ENCODE measurements at places on chromosomes 13 and 19.

- DNase-seq: no peak
Measured at GRCh38 chr13:41651413-41652058, 194.2 kb downstream of the RGCC start.

GRCh38 chr19:11330127-11330526 is 9.3 kb downstream of the RAB3D start:
- no peak for DNase-seq

- DNase-seq: no peak
Measured at GRCh38 chr19:14081797-14082674, 3.5 kb downstream of the C19orf67 start.

GRCh38 chr13:81658598-81659370 is 1317.9 kb upstream of the SPRY2 start:
- DNase-seq: no peak

- no peak for DNase-seq
Measured at GRCh38 chr13:109665240-109665639, 121.1 kb downstream of the IRS2 start.

GRCh38 chr13:27956576-27957300 is 12.4 kb downstream of the CDX2 start:
- DNase-seq: no peak

DNA sequence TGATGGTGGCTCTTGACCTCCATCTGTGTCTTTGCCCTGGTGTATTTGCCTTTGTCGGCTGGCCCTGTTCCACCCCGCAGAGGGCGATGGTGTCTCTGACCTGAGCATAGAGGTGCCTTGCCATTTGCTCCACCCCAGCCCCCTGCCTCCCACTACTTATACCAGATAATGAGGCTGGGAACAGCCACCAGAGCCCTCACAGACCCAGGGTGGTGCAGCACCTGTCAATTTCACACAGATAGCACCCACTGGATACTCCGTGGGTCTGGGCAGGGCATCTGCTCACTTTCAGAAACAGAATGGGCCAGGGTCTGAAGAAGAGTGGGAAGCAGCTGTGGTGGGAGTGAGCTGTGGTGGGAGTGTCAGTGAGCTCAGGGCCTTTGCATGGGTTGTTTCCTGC is 4.1 kb downstream of the ZNF536 start:
- DNase-seq: no peak

GRCh38 chr13:80376554-80376953 is 35.6 kb upstream of the SPRY2 start:
- DNase-seq: no peak

GRCh38 chr13:19152403-19152802 is 29.2 kb downstream of the TUBA3C start:
- no peak for DNase-seq

- no peak for DNase-seq
Measured at GRCh38 chr19:56596676-56597075, 1.6 kb downstream of the ZNF71 start.
